ENCODE measurements at places on chromosomes 11 and 22.

- peak; percentile 40 for DNase-seq
These were observed 43.6 kb downstream of the CACNG2 start for GRCh38 chr22:36659762-36660509.

DNA sequence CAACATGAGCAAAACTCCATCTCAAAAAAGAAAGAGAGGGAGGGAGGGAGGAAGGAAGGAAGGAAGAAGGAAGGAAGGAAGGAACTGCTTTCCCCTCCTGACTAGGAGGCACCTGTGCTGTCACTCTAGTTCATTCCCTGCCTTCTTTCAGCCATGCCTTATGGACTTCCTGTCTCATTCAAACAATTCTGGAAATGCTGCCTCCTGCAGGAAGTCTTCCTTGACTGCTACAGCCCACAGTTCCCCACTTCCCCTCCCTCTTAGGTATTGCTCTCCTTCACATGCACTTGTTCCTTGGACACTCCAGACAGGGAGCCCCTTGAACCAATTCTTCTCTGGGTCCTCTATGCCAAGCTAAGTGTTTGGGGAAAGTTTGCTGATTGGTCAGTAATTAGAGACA is 31.6 kb upstream of the WNT11 start:
- no peak for DNase-seq

DNA sequence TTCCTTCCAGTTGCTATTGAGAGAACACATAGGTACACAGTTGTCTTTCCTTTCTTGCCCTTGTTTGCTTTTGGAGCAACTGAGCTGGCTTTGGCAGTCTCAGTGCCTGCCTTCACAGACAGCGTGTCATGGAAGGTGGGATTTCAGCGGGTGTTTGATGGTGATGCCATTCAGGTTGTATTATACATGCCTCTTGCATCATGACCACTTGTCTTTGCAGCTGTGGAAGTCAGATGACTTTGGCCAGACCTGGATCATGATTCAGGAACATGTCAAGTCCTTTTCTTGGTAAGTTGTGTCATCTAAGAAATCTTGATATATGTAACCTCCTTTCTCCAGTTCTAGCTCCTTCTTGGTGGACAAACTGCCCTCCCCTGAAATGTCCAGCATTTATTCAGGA is 37.1 kb upstream of the SORL1-AS1 start:
- no peak for DNase-seq

- no peak for DNase-seq
These were observed 32.0 kb upstream of the LINC01488 start for GRCh38 chr11:69449320-69450063.

- DNase-seq: no peak
These were observed 82.4 kb upstream of the VPREB1 start for GRCh38 chr22:22161924-22162851.

- DNase-seq: no peak
These were observed 15.9 kb downstream of the LSP1 start for GRCh38 chr11:1868636-1869291.

DNA sequence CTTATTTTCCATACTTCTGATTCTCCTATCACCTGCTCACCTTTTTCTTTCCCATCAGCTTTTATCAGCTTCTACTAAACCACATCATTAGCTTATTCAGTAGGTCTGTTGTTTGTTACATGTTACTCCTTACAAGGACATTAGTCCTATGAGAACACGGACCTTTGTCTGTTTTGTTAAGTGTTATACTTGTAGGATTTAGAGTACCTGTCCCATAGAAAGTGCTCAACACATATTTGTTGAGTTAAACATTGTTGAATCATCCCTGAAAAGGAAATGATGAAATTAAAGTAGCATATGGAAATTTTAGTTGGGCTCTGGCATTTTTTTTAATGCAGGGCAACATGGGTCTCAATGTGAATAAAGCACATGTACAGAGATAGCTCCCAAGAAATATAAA is 222.1 kb upstream of the CARD18 start:
- DNase-seq: no peak

- no peak for DNase-seq
These were observed 11.9 kb downstream of the SYT7 start for GRCh38 chr11:61569018-61569417.

DNA sequence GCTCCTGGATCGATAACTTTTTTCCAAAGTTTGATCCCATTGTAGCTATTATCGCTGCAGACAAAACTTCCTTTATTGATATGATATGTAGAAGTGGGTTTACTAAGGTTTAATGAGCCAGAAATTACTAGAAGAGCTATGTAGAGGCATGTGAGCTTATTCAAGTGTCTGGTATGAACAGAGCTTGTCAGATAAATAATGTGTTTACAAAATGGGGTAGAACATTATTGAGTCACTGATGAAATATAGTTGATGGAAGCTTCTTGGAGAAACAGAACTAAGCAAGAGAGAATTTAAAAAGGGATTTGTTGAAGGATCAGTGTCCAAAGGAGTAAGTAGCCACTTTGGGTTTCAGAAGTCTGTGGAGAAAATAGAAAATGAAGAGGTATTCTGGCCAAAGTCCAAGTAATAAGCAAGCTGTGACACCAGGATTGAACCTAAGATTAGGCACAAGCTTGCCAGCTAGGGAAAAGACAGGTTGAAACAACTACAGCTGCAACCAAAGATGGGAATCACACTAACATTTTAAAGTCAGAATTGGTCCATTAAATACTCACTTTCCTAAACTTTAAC is 104.3 kb downstream of the MAML2 start:
- no peak for DNase-seq

DNA sequence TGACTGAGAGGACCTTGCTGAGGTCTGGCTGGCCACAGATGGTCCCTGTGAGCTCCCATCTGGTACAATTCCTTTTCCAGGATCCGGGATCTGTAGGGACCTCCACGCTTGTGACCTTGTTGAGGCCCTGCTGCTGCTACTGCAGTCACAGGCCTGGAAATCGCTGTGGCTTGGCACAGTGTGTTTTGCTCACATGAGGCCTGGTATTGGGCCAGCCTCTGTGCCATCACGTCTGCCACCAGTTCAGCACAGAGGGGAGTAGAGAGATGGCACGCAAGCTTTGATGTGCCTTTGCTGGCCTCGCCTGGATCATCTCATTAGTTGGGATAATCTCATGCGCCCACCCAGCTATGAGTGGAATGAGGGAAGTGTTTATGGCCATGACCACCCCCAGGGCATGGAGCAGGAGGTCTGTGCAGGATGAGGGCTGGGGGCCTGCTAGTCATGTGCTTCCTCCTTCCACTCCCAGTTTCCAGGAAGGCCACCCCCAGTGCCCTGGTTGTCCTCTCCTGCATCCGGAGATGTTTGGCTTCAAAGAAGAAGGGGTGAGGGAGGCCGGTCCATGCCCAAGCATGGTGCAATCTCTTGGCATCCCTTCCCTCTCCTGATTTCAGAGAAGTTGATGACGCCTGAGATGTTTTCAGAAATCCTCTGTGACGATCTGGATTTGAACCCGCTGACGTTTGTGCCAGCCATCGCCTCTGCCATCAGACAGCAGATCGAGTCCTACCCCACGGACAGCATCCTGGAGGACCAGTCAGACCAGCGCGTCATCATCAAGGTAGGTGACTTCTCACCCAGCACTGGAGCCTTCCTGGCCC is 22.4 kb downstream of the DERL3 start:
- DNase-seq: no peak

- no peak for DNase-seq
These were observed 106.5 kb downstream of the NAV2 start for GRCh38 chr11:19819148-19819547.

GRCh38 chr11:93024369-93024768 is 54.9 kb downstream of the MTNR1B start:
- DNase-seq: no peak

DNA sequence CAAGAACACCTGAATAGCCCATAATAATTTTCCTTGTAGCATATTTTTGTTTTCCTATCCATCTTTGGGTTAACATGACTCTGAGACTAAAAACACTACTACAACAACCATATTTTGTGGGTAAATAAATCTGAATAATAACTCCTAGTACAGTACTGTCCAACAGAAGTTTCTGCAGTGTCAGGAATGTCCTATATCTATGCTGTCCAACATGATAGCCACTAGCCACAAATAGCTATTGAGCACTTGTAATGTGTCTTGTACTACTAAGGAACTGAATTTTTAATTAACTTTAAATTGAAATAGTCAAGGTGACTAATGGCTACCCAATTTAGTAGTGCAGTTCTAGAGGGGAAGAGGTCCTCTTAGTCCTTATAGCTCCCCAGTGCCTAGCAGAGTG is 135.6 kb downstream of the CADM1 start:
- no peak for DNase-seq

DNA sequence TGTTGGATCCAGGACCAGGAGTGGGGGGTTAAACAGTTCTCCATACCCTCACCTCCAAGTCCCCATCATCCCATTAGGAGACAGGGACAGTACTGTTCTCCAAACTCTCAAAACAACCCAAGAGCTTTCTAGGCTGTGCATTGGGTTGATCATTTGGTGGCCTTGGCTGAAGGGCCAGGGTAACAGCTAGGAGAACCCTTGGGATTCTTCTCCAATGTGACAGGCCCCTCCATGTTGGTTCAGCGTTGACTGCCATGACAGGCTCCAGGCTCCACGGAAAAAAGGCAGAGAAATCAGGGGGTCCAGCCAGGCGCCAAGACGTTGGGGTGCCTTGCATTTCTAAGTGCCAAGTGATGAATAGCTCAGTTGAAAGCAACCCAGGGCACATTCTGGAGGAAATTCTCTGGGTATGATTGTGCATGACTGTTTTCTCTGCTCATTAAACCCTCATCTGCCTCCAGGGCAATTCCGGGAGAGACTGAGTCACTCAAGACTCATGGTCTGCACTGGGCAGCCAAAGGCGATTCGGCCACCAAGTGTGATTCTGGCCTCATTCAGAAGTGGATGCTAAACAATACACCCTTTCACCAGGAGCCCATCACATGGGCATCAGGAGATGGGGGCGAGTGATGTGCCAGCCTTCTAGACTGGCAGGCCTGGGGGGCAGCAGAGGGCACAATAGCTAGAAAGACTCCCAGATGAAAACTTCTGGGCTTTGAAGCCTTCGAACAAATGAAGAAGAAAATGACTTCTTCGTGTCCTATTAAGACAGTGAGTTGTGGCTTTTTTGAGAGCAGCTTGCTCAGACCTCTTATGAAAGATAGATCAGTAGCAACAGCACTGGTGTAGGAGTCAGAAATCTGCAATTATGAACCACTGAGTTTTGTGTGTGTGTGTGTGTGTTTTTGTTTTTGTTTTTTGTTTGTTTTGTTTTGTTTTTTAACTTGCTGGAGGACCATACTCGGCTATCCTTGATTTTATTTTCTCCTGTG is 27.7 kb downstream of the CD44 start:
- DNase-seq: no peak

- no peak for DNase-seq
These were observed 2.0 kb downstream of the PEX26 start for GRCh38 chr22:18079706-18080233.

GRCh38 chr11:44032299-44033085 is 15.3 kb upstream of the ACCSL start:
- no peak for DNase-seq

DNA sequence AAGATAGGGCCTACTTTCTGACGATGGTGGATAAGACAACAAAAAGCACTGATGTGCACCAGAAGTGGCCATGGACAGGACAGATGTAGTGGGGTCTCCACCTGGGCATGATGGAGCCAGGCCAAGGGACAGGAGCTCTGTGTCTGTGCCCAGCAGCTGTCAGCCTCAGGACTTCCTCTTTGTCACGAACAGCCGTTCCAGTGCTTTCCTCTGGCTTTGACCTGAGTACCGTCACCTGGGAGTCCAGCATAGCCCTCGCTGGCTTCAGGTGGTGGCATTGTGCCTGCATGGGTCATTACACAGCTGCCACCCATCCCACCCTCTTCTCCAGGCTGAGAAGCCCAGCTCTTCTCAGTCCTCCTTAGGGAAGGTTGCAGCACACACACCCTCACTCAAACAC is 137.8 kb downstream of the GRIK4 start:
- DNase-seq: no peak

DNA sequence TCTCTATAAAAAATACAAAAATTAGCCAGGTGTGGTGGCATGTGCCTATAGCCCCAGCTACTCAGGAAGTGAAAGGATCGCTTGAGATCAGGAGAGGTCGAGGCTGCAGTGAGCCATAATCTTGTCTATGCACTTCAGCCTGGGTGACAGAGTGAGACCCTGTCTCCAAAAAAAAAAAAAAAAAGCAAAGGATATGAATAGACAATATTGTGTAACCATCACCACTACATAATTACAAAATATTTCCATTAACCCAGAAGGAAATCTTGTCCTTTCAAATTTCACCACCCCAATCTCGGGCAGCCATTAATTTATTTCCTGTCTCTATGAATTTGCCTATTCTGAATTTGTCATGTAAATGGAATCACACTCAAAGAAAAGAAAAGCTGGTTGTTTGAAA is 21.2 kb downstream of the RSF1 start:
- no peak for DNase-seq

- DNase-seq: no peak
These were observed 62.7 kb downstream of the PAK1 start for GRCh38 chr11:77411137-77411707.

GRCh38 chr11:80365076-80365725 is 924.4 kb upstream of the TENM4 start:
- no peak for DNase-seq

DNA sequence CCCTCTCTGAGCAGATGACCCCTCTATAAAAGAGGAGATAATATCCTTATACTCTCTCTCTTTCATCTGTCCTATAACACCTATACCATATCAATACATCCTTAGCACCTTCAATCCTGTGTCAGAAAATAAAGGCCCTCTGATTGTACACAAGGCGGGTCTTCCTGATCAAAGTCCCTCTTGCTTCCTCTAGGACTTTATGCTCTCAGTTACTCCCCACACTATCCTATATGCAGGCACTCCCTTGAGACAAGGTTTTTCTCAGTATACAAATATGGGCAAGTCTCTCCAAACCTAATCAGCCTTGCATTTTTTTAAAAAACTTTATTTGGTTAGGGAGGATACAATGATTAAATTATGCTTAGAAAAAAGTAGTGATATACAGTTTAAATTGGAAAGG is 17.3 kb upstream of the HORMAD2 start:
- no peak for DNase-seq

DNA sequence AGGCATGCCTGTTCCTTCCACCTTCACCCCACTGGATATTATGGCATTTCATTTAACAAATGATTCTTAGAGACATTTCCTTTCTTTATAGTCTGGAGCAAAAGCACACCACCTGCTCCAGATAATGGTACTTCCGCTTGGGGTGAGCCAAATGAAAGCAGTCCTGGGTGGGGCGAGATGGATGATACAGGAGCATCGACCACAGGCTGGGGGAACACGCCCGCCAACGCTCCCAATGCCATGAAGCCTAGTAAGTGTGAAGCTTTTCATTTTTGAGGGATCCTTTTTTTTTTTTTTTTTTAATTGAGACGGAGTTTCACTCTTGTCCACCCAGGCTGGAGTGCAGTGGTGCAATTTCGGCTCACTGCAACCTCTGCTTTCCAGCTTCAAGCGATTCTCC is 76.3 kb upstream of the ADSL start:
- DNase-seq: no peak

GRCh38 chr22:42623301-42623751 is 8.6 kb upstream of the POLDIP3 start:
- no peak for DNase-seq

- DNase-seq: no peak
These were observed 28.6 kb downstream of the FAM76B start for GRCh38 chr11:95760941-95761340.

GRCh38 chr11:88692306-88693086 is 355.0 kb upstream of the CTSC start:
- DNase-seq: no peak
